ENCODE measurements at places on chromosomes 2 and 18.

DNA sequence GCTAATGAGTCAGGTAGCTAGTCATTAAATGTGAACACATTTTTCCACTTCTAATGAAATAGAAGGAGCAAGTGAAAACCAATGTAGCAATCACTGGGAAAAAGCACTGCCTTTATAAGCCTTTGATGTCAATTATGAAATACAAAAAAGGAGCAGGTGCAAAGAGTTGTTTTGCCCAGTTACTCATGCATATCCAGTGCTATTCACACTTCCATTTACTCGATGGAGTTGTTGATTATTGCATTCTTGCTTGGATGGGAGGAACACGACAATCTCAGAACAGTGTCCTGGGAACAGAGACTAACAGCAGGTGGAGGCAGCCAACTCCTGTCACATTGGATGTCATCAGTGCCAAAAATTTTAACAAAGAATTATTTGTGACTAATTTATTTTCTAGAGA, 372.5 kb downstream of the CBLN2 start:
- DNase-seq = no peak

DNA sequence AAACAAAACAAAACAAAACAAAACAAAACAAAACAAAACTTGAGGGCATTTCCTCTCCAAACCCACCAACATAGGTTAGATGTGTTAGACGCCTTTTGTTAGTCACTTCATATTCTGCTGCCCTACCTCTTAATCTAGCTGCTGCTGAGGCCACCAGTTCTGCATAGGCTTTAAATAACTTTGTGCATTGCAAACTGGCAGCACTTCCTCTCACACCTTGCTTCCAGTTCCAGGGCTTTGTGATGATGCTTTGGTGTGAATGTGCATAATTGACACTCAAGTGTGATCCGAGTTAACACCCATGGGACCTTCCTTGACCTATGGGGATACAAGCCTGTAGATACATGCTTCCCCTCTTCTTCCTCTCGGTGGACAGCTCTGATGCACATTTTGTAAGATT, 2.3 kb upstream of the SERPINB11 start:
- no peak for DNase-seq

DNA sequence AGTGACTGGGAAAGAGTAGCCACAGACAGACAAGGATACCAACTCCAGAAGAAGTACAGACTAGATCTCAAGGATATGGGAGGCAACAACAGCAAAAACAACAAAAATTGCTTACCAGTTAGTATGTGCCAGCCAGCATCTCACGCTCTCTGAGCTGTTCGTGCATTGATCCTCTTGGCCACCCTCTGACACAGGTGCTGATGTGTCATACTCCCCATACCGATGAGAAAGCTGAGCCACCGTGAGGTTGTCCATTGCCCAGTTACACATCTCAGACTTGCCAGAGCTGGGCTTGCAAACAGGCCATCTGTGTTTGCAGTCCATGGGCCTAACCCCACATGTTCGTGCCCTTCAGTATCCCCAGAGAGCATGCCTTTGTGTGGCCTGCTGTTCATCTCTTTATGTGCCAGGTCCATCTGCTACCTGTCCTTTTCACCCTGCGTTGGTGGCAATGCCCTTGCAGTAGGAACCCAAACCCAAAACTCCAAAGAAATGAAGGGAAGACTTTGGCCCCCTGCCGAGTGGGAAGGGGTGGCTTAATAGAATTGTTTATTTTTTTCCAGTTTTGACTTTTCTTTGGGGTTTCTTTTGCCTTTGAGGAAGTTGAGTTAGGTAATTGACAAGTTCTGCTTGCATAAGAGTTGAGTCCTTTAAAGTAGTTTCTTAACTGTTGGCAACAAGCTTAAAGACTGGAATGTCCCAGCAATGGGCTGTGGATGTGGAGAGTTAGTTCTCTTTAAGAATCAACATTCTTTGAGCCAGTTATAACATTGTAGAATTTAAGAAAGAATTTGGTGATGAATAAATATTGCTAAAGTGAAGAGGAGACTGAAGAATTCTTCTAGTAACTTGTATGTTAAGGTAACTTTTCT, 46.7 kb downstream of the LYPD6B start:
- no peak for DNase-seq

- DNase-seq = no peak
Observed at GRCh38 chr2:215241791-215242305, 70.0 kb upstream of the ATIC start.

GRCh38 chr2:30561349-30561748, 114.3 kb downstream of the LCLAT1 start:
- DNase-seq = no peak

GRCh38 chr18:26376105-26376504, 149.9 kb downstream of the TAF4B start:
- DNase-seq = no peak

DNA sequence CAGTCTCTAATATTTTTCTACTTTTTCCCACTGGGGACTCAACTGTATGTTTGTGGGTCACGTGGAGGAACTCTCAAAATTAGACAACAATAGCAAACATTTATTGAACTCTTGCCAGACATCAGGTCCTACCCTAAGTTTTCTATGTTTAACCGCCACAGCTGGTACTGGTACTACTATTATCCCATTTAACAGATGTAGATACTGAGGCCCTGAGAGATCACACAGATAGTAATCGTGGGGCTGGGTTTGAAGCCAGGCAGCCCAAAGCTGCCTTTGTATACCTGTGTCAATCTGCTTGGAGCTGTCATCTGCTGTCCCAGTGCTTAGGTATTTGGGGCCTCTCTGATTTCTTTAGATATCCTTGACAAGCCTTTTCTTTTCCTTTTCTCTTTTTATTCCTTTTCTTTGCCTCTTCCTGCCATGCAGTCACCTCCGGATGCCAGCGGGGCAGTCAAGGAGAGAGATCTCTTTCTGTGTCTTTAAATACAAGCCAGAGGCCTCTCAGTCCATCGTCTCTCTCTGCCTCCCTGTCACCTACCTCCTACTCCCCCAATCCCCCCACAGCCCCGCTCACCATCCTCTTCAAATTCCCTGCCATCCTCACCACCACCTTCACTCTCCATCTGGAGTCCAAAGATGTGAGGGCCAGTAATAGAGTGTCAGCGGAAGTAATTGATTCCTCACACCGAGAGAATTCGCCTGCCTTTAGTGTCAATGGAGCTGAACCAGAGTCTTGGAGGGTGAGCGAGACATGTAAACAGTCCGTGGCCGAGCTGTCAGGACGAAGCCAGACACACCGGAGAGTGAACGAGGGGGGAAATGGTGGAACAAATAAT, 23.4 kb downstream of the NRP2 start:
- DNase-seq = no peak

DNA sequence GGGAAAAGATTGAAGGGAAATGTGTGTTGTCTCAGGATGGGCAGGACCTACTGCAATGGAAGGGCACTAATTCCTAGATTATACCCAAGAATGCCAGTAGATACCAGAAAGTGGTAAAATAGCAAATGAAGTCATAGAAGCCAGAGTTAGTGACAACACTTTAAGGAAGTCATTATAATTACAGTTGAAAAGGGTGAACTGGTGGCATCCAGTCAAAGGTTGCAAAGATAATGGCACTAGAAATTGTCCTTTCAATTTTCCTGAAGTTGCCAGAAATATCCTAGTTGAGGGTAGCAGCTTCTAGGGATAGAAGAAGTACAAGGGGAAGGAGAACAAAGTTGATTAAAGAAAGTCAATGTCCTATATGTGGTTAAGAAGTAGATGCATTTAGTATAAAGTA, 68.8 kb upstream of the GLS start:
- no peak for DNase-seq

GRCh38 chr2:74511104-74511989, 2.9 kb upstream of the TLX2 start:
- DNase-seq = no peak

DNA sequence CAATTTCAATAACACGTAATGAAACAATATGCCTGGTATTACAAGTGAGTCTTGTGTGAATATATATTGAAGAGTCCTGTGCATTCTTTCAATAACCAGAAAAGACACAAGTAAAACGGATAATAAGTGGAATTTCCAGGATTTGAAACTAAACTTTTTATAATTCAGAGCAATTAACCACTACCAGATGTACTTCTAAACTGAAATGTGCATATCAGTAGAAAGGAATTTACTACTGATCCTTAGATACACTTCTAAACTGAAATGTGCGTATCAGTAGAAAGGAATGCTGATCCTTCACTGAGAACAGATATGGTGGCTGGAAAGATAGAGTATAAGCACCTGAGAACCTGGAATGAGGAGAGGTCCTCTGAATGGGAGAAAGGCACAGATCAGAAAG, 470.9 kb upstream of the SPHKAP start:
- DNase-seq = no peak

GRCh38 chr2:128596396-128597120, 277.9 kb upstream of the HS6ST1 start:
- no peak for DNase-seq

DNA sequence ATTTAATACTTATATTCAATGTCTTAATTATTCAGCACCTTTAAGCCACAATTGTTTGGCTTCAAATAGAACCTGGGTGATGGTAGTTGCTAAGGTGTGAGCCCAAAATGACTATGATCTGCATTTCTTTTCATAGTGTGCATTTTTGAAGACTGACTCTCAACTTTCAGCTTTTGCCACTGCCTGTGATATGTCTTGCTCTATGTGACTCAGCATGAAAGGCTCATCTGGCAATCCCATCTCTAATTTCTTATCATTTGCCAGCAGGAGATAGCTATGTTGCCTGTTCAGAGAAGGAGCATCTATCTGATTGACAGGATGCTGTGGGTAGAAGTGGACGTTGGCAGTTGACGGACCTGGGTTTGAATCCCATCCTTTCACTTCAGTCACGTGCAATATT, 34.5 kb upstream of the CCDC93 start:
- no peak for DNase-seq

GRCh38 chr18:7256618-7257425, 25.9 kb downstream of the LRRC30 start:
- no peak for DNase-seq

- no peak for DNase-seq
Observed at GRCh38 chr2:151638191-151638933, 95.9 kb downstream of the NEB start.

DNA sequence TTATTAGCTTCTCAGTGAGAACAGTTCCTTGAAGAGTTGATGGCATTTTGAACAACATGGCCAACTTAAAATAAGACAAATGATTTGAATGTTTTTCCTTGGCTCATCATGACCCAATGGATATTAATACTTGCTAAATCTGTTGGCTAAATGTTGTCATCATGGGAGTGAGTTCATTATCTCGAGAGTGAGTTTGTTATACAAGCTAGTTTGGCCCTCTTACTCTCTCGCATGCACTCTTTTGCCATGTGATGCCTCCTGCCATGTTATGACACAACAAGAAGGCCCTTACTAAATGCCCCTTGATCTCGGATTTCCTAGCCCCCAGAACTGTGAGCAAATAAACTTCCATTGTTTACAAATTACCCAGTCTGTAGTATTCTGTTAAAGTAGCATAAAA, 22.9 kb upstream of the SANBR start:
- no peak for DNase-seq

GRCh38 chr2:224369028-224369632, 32.8 kb downstream of the FAM124B start:
- DNase-seq = peak; percentile 49

DNA sequence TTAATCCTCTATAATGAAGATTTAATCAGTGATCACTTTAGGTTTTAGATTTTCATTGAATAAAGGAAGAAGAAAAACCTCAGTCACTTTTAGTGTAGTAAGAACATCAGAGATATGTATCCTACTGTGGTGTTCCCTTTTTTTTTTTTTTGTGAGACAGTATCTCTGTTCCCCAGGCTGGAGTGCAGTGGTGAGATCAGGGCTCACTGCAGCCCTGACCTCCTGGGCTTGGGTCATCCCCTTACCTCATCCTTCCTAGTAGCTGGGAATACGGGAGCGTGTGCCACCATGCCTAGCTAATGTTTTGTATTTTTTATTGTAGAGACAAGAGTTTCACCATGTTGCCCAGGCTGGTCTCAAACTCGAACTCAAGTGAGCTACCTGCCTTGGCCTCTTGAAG, 5.1 kb downstream of the SLC39A10 start:
- no peak for DNase-seq

DNA sequence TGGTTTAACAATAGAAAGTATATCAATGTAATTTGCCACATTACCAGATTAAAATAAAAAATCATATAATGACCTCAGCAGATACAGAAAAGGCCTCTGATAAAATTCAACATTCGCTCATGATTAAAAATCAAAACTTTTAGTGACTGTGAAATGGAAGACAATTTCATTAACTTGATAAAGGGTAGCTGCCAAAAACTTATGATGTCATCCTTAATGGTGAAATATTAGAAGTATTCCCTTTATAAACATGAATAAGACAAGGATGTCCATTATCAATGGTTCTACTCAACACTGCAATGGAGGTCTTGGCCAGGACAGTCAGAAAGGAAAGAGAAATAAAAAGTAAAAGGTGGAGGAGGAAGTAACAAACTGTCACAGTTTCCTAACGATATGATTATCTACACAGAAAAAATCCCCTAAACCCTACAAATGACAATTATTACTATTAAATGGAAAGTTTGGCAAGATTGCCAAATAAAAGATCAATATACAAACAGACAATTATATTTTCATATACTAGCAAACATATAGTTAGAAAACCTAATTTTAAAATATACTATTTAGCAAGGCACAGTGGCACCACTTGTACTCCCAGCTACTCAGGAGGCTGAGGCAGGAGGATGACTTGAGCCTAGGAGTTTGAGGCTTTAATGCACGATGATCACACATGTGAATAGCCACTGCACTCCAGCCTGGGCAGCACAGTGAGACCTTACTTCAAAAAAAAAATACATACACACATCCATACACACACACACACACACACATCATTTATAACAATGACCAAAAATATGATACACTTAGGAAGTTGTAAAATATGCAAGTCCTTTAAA, 12.8 kb downstream of the METTL8 start:
- no peak for DNase-seq

DNA sequence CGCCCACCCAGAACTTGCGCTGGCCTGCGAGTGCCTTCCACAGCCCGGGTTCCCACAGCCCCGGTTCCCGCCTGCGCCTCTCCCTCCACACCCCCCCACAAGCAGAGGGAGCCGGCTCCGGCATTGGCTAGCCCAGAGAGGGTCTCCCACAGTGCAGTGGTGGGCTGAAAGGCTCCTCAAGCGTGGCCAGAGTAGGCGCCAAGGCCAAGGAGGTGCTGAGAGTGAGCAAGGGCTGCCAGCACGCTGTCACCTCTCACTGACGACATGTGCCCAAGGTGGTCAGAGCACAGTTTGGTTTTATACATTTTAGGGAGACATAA, 15.3 kb upstream of the PXDN start:
- no peak for DNase-seq

Measured in COLO829 (cell line).